ENCODE measurements at places on chromosomes 1 and 21.

DNA sequence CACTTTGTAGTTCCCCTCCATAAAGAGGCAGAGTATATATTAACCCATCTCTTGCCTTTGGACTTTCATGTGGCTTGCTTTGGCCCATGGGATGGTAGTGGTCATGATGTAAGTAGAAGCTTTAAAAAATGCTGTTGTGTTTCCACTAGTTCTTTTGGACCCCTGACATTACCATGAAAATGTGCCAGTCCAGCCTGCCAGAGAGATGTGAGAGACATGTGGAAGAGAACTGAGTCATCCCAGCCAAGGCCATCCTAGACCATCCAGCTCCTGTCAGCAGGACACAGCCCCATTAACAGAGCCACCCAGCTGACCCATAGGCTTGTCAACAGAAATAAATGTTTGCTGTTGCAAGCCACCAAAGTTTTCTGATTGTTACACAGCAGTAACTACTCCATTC is 3.9 kb upstream of the CD101 start:
- no peak for DNase-seq

DNA sequence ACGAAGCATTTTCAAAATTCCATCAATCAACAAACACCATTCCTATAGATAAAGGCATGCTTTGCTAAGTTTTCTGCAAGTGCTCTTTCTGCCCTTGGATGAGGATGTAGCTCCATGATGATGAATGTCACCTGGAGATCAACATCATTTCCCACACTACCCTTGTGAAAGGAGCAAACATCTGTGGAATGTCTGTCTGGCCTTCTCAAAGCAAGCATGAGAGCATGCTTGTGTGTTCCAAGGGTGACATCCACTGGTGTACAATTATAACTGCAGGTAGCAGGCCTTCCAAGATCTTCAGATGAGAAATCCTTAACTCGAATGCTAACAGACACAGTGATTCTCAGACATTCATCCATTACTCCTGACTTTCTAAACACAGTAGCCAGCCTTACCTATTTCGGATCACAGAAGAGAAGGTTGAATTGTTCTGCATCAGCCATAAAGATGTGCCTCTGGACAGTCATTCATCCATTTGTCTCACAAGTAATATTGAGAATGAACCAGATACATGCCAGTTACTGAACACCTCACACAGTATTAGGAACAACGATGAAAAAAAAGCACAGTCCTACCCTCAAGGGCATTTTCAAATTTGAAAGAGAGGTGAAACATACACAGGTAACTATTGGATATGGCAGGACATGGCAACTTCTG is 162.4 kb downstream of the TPR start:
- DNase-seq, result peak; percentile 86

GRCh38 chr1:160942926-160943325 is 11.7 kb downstream of the ITLN2 start:
- no peak for DNase-seq

- no peak for DNase-seq
Observed at GRCh38 chr1:111720274-111720976, 18.8 kb downstream of the INKA2 start.

- no peak for DNase-seq
Observed at GRCh38 chr1:205441318-205441633, 14.6 kb downstream of the BLACAT1 start.

DNA sequence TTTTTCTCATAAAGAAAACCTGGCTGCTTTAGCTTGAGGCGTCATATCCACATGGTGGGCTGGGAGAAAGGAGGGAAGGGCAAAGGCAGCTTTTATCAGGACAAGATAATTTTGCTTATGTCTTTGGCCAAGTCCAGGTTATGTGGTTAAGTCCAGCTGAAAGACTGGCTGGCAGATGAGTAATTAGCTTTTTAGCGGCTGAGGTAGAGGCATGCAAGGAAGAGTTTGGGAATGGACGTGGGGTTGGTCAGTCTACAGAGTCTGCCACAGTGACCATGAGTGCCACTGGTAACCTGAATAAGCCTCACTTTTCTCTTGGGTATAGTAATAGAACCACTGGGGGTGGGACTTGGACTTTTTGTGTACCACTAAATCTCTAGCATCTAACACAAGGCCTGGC is 39.8 kb downstream of the NEK7 start:
- no peak for DNase-seq

- peak; percentile 9 for DNase-seq
Observed at GRCh38 chr1:11654137-11654938, at the start of the genes FBXO2 and FBXO44. Gene FBXO2 (minus strand): TSS chr1:11654429. CDS start chr1:11654340, 89 bp downstream. Gene FBXO44 (plus strand): TSS chr1:11654877. CDS start chr1:11655836, 959 bp downstream.

- DNase-seq, result no peak
Observed at GRCh38 chr21:40847951-40848350, 993 bp upstream of the DSCAM start.

- DNase-seq, result no peak
Observed at GRCh38 chr1:47887060-47887459, 110.1 kb downstream of the TRABD2B start.

DNA sequence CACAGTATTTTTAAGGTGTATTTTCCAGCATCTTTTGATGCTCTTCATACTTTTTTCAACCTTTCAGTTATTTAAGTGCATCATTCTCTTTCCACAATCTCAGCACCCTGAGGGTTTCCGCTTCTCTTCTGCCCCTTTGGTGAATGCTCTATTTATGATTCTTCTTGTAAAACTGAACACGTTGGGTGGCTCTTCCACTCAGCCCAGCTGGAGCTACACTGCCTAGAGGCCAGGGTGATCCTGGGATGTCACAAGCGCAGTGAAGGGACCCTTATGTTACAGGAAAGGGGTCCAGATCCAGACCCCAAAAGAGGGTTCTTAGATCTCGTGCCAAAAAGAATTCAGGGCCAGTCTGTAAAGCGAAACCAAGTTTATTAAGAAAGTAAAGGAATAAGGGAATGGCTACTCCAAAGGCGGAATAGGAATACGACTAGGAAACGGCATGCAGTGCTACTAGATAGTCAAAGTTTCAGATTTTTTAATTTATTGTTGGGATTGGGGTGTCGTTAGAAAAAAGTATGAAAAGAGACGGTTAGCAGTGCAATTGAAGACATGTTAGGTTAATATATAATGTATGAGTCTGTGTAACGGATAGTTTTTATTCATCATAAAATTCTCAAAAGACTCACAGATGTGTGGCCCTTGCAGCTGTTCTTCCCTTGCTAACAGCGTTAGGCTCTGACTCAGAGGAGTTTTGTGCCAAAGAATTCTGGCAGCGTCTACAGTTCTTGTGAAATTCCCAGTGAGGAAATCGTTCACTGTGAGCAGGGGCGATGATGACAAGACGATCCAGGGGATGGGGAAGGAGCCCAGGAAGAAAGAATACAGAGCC is 14.4 kb upstream of the ERVH48-1 start:
- DNase-seq, result peak; percentile 98

DNA sequence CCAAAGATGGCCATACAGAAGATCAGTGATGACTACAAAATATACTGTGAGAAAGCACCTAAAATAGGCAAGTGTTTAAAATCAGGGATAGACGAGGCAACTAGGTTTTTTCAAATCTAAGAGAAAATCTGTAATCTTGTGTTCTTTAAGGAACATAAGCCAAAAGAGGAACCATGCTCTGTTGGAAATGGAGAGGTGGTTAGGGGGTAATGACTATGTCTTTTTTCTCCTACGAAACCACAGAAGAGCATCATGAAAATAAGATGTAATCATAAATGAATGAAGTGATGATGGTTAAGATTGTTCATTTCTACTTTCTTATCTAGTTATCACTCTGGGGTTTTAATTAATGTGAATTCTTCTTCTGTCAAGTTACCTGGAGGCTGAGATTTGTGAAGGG is 43.1 kb downstream of the RGSL1 start:
- DNase-seq, result no peak

GRCh38 chr1:181344091-181344490 is 139.2 kb upstream of the CACNA1E start:
- DNase-seq, result no peak

GRCh38 chr21:35324372-35325220 is 275.5 kb upstream of the RUNX1 start:
- DNase-seq, result peak; percentile 61

DNA sequence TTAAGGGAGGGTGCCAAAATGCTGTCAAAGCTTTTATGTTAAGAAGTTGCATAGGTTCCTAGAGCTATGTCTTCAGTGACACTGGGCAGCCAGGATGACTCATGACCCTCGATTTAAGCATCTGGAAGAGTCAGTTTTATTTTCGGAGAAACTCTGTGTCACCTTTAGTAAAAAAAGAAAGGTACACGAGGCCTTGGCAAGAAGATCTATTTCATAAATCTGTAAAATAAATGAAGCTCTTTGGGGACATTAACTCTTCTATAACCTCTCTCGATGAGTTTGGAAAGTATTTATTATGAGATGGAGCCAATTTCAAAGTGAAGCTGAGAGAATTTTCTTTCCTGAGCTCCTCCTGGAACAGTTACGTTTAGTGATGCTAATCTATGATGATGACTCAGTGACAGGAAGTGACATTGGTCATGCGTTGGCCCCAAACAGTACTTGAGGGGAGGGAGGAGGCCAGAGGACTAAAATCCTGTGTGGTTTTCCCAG is 156.5 kb downstream of the HLX start:
- DNase-seq, result no peak

DNA sequence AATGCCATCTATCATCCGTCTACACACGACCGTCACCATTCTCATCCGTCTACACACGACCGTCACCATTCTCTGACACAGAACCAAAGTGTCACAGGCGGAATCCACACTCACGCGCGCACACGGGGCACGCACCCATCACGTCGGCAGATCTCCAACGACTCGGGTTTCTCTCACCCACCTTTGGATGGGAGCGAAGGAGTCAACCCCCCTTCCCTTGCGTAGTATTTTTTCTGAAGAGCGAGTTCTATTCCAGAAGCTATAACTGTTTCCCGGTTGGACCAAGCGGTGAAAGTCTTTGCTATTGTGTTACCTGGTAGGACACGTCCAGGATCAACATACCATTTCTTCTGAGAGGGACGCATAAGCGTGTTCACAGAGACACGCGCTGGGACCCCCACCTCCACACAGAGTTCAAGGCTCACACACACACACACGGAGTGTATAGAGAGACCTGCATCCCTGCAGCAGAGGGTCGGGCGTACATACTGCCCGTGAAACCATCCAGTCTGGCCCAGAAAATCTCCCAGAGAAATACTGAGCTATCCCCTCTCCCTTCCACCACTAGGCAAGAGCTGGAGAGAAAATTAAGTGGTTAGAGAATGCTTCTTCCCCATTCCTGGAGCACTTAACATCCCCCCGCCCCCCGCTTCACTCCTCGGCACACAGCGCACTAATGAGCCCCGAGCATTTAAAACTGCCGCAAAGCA is 741 bp downstream of the DUSP10 start:
- peak; percentile 7 for DNase-seq

DNA sequence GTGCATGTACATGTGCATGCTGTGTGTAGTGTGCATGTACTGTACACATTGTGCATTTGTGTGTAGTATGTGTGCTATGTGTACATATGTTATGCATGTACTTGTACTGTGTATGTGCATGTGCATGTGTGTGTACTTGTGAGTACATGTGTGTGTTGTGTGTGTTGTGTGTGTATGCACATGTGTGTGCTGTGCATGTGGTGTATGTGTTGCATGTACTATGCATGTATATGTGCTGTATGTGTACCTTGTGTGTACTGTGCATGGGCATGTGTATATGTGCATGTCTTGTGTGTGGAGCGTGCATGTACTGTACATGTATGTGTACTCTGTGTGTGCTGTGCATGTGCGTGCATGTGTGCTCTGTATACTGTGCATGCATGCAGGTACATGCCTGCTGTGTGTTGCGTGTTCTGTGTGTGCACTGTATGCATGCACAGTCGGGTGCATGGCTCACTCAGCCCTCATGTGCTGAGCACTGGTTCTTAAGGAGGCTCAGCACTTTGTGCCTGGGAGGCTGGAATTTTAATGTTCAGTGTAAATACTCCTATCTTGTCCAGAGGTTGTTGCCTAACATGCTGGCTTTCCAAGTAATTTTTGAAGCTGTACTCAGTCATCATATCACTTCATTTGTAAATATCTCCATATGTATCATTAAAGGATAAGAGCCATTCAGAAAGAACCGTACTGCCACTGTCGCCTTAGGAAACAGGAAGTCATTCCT is 32.3 kb downstream of the SNAP47 start:
- no peak for DNase-seq

DNA sequence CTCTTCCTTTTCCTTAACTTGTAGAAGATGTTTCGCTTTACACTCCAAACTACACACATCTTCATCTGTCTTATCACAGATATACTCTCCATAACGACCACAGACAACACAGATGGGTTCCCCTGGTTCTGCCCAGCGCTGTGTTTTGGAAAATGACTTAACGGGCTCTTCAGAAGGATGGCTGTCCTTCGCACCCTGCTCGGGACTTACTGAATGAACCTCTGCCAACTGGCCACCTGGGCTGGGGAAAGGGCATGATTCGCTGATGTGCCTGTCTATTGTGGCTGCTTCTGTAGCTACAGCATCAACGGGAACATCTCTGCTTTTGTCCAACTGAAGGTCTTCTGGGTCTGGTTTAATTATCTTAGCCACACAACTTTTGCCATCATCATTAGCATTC is 3.4 kb downstream of the DDX59 start:
- no peak for DNase-seq

DNA sequence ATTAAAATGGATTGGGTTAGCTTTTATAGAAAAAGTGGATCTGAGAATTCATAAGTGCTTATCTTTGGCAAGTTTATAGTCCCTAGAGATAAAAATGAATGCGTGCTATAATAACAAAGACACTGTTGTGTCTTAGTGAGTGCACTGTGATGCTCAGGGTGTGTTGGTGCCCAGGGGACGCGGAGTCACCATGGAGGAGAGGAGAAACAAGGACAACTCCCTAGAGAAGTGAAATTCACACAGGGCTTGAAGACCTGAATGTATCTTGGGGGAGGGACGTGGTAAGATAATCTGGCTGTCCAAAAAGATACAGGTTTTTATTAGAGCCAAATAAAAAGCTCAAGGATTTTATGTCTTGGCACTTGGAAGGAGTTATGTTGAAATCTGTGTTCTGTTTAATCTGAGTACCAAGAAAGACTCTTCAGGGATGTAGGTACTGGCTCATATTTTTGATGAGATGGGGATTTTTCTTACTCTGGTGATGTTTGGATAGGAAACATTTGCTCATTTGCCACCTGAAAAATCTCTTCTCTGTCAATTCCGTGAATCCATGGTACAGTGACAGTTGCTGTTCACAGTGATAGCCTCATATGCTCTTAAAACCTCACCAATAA is 9.6 kb downstream of the SMYD2 start:
- no peak for DNase-seq

DNA sequence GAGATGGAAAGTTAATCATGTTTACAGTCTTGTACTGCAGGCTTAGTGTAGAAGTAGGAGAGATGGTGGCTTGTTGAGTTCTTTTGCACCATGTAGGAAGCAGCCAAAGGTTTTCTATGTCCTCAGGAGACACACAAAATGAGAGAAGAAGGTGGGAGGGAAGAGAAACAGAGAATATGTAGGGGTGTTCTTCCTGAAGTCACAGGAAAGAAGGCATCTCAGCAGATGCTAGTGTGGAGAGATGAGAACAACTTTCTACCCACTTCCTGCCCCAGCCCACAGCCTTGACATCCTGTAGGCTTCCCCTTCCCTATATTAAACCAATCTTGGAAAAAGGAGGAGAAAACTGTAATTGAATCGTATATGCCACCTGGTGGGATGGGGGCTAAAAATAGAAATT is 217.0 kb downstream of the S1PR1 start:
- no peak for DNase-seq
